ENCODE measurements at places on chromosomes 5 and 9.

DNA sequence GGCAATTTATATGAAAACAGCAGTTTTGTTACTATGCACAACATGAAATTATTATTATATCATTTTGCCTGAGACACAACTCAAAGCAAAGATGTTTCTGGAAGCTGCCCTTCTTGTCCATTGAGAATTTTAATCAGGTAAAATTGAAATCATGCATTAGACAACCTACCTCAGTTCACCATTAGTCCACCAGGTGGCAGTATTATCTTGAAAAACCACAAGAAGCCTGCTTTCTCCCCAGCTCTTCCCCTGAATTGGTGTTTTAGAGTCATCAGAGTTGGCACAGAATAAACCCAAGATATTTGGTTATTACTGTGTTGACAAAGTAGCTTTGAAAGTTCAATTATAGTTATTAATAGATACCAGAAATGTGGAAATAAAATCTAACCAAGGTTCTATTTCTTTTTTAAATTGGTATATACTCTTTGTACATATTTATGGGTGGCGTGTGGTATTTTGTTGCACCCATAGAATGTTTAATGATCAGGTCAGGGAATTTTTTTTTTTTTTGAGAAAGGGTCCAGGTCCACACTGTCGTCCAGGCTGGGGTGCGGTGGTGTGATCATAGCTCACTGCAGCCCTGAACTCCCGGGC is 25.7 kb downstream of the UTP15 start:
- no peak for DNase-seq

GRCh38 chr5:141598391-141599345 is 20.1 kb downstream of the DIAPH1 start:
- DNase-seq: no peak

- DNase-seq: no peak
Observed at GRCh38 chr5:131288328-131288727, 24.5 kb downstream of the CDC42SE2 start.

GRCh38 chr9:99921875-99922710 is 15.6 kb downstream of the STX17 start:
- DNase-seq: no peak

DNA sequence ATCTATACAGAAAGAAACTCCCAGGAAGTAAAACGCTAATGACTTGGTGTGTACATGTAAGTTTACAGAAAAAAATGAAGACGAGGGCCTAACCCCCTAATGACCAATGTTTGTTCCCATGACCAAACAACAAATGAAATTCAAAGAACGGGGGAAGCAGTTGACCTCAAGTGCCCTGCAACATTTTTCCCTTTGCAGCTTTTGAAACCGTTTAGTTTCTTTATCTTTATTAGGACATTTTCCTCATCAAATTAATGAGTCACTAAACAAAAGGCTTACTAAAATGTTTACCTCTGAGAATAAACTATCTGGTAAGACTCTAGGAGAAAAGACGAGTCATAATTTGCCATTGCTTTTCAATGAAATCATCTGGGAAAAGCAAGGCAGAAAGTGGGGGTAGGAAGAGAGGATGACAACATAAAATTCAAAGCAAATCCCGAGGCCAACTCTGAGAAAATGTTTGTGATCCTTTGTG is 57.4 kb downstream of the LHFPL2 start:
- DNase-seq: no peak

- DNase-seq: no peak
Observed at GRCh38 chr5:110105692-110106091, 416.0 kb downstream of the MAN2A1 start.

GRCh38 chr9:137383081-137383783 is 39.7 kb downstream of the EXD3 start:
- DNase-seq: no peak

DNA sequence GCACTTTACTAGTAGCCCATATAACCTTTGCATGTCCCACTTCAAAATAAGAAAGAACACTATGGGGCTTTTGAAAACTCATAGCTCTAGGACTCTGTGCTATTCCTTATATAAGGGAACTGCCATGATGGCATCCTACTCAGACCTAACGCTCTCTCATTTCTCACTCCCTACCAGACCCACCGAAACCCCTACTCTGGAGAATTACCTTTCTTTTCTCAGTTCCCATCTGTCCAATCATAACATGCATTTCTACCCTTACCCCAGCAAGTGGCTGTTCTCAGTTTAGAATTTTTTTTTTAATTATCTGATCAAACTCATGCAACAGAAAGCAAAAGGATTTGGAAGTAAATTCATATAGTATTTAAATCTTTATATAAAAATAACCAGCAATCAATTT is 27.3 kb downstream of the CARNMT1 start:
- DNase-seq: no peak

DNA sequence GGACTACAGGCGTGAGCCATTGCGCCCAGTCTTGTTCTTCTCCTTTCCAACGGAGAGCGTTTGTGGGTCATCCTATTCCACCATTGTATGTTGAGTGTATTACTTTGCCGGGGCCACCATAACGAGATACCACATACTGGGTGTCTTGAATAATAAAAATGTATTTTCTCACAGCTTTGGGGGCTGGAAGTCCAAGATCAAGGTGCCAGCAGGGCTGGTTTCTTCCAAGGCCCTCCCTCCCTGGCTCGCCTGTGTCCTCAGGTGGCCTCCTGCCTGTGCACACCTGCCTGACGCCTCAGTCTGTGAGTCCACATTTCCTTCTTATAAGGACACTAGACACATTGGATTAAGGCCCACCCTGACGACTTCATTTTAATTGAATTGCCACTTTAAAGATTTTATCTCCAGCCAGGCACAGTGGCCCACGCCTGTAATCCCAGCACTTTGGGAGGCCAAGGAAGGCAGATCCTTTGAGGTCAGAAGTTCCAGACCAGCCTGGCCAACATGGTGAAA is 175.1 kb downstream of the C9orf50 start:
- DNase-seq: no peak

DNA sequence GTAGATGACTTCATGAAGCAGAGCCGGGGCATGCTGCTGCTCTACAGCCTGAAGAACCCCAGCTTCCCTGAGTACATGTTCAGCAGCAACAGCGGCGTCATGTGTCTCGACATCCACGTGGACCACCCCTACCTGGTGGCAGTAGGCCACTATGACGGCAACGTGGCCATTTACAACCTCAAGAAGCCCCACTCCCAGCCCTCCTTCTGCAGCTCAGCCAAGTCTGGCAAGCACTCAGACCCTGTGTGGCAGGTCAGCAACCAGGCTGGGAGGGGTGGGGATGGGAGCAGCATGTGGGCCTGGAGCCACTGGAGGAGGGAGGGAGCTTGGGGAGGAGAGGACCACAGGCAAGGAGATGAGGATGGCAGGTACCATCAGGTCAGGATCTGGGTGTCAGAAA is 16.2 kb downstream of the ENHO start:
- DNase-seq: no peak

- DNase-seq: no peak
Observed at GRCh38 chr9:108565651-108566378, 290.0 kb downstream of the ACTL7B start.

- no peak for DNase-seq
Observed at GRCh38 chr9:8508671-8509290, 709.2 kb upstream of the DMAC1 start.

GRCh38 chr9:33177639-33178038 is 10.5 kb upstream of the B4GALT1 start:
- no peak for DNase-seq

DNA sequence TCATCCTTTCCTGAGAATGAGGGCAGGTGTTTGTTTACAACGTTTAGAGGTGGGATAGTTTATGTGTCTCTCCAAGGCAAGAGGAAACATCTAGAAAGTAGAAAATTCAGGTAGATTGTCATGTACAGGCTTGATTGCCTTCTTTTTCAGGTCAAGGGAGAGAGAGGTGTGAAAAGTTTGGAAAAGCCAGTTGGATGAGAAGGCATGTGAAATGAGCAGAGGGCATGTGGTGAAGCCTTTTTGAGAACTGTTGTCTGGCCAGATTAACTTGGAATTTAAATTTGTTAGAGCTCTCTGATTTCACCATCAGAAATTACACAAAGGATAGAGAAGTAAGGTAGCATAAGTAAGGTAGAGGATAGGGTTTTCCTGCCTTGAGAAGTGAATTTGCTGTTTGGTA is 74.6 kb downstream of the SNX24 start:
- no peak for DNase-seq

DNA sequence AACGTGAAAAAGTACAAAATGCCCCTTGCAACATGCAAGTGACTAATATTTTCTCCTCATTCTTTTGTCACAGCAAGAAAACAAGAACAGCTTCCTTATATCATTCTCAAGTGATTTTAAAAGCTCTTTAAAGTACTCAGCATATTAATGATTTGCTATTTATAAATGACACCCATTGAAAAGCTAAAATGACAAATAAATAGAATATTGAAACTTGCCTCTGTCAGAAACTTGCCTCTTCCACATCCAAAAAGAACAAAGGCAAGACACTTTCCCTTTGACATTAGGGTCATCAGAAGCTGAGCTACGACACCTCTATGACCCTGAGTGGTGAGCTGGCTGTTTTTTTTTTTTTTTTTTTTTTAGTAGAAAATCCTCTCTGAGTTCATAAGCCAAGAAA is 339.6 kb upstream of the ITGA1 start:
- no peak for DNase-seq

GRCh38 chr5:16857635-16858034 is 78.5 kb downstream of the MYO10 start:
- no peak for DNase-seq

DNA sequence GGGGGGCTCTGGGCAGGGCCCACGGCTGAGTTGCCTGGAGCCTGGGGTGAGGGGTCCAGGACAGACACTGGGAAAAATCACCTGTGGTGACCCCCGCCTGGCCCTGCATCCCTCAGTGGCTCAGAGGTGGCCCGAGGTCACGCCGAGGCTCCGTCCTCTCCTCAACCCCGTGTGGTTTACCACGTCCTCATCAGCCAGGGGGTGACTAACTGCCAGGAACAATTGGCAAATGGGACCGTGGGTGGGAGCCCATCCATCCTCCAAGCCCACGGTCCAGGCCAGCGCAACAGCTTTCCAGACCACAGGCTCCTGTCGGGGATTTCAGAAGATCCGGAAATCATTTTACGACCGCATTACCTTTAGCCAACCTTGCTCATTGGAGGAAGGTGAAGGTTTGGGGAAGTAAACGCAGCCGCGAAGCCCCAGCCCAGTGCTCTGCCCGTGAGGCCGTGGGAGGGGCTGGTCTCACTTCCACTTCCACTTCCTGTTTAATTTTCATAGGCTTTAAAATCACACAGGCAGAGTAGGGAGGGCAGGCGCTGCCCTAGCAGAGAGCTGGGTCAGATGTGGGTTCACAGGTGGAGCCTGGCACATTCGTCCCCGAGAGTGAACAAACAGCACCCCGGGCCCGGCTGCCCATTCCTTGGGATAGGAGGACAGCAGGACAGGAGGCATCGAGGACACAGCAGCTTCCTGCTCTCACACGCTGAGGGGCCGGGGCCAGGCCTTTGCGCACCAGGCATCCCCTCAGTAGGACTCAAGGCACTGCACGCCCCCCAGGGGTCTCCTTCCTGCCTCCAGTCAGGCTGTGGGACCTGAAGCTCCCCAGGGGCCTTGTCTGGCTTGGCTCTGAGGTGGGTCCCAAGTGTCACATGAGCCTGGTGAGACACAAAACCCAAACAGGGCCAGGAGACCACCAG is 19.8 kb upstream of the SLC9A3 start:
- peak; percentile 2 for DNase-seq

GRCh38 chr9:37632479-37632878 is 18.3 kb upstream of the FRMPD1 start:
- DNase-seq: no peak

- DNase-seq: no peak
Observed at GRCh38 chr9:108108280-108108851, 618.8 kb upstream of the KLF4 start.

DNA sequence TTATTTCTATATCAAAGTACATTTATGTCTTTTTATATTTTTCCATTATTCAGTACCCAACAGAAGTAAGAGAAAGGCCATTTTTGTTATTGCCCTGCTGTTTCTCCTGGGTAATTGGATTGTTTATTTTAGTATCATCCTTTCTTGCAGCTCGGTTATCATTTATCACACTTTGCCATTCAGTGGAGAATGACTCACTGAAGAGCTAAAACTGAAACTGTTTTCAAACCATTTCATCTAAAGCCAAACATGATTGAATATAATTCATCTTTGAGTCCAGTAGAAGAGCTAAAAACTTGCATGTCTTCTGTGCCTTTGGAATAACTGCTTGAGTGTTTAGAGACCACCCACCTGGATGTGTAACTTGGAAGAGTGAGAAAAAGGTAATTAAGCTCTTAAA is 139.5 kb upstream of the PRDM9 start:
- no peak for DNase-seq

DNA sequence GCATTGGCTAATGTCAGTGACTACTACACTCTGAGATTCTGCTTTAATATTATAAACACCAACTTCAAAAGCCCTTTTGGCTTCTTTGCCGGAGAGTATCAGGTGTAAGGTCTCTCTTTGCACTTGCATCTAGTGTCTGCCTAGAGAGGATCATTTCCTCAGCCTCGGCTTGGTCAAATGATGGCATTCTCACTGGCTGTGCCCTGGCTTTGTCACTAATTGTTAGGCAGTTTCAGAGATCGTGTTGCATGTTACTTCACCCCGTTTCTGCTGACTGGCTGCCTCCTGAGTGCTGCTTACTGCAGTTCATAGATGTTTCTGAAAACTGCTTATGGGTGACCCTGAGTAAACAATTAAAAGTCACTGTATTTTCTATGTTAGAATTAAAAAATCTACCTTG is 48.8 kb downstream of the SLC1A3 start:
- DNase-seq: no peak

GRCh38 chr9:69549310-69550202 is 122.6 kb downstream of the APBA1 start:
- DNase-seq: no peak

- DNase-seq: no peak
Observed at GRCh38 chr9:77019926-77020412, 514 bp downstream of the FOXB2 start.

GRCh38 chr9:68446836-68447235 is 90.4 kb downstream of the PGM5 start:
- no peak for DNase-seq

DNA sequence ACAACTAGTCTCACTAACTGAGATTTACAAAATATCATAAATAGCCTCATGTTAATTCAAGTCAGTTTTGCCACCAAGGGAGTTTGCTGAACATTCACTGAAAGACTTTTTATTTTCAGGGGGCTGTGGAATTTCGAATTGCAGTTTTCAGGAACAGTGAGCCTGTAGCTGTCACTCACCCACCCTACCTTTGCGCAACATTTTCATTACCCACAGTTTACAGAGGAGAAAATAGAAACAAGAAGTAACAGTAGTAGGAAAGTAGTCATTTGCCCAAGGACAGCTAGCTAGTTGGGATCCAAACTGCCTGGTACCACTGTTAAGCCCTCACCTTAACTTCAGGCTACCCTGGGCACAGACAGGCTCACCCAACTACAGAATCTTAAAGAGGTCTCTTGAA is 154.1 kb downstream of the ADAMTS12 start:
- DNase-seq: no peak
